ENCODE measurements at places on chromosomes 3 and 15.
A peak's percentile ranks its signal among the peaks of the same experiment; 100 is the strongest.

DNA sequence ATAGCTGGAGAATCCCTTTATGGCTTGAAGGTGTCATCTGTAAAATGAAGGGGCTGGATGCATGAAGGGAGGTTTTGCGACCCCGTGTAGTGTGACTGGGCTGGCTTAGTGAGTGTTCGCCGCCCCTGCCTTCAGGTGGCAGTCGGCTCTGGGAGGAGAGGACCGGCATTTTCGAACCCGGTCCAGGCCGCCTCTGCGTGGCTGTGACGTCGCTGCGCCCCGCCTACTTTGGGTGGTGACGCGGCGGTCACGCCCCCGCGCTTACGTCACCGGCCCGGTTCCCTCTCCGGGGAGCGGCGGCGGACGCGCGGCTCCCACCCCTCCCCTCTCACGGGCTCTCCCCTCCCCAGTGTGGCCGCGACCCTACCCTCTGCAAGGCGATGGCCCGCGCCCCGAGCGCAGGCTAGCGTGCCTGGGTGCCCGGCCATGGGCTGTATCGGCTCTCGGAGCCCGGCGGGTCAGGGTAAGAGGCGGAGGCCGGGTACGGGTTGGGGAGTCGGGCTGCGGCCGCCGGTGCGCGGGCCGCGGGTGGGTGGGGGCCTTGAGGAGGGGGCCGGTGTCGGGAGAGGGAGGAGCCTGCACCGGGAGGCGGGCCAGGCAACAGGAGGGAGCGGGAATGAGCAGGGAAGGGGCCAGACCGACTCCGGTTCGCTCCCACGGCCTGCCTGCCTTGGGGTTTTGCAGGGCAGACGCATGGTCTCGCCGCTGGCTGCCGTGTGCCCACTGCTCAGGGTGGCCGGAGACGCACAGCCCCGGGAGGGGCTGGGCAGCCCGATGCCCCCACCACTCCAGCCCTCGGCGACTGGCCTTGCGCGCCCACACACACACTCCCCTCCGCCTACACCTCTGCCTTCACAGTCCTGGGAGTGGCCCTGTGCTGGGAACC is 1.5 kb upstream of the FAM131A start:
- DNase-seq: peak; percentile 38

- DNase-seq: no peak
These were observed 136.4 kb upstream of the IL12A start for GRCh38 chr3:159852266-159852665.

DNA sequence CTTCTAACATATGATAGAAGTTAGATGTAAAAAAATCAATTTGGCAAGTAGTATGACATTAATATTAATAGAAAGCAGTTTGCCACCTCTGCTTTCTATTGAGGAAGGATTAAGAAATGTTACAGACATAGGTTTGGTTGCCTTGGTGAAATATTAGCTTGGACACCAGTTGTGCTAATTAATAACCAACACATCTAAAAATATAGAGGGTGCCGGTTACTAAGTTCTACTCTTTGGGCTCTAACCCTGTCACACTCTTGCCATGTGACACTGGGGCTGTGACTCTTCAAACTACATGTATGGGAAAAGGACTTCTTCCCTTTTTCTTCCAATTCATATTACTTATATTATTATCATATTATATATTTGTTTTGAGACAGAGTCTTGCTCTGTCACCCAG is 64.4 kb downstream of the TRIM71 start:
- no peak for DNase-seq

DNA sequence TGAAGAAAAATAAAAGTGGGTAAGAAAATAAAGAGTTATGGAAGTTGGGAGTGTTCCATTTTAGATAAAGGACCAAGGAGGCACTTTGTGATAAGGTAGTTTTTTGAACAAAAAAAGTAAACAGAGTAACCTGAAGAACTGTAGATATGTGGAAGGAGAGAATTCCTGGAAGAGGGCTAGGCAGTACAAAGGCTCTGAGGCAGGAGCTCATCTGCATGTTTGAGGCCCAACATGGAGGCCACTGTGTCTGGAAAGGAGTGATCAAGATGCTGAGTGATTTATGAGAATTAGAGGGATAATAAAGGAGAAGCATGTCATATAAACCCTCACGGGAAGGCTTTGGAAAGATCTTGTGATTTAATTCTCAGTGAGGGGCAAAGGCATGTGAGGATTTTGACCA is 126.5 kb downstream of the DTWD1 start:
- no peak for DNase-seq

GRCh38 chr3:8500989-8501370 is 643 bp upstream of the LMCD1 start:
- DNase-seq: no peak

DNA sequence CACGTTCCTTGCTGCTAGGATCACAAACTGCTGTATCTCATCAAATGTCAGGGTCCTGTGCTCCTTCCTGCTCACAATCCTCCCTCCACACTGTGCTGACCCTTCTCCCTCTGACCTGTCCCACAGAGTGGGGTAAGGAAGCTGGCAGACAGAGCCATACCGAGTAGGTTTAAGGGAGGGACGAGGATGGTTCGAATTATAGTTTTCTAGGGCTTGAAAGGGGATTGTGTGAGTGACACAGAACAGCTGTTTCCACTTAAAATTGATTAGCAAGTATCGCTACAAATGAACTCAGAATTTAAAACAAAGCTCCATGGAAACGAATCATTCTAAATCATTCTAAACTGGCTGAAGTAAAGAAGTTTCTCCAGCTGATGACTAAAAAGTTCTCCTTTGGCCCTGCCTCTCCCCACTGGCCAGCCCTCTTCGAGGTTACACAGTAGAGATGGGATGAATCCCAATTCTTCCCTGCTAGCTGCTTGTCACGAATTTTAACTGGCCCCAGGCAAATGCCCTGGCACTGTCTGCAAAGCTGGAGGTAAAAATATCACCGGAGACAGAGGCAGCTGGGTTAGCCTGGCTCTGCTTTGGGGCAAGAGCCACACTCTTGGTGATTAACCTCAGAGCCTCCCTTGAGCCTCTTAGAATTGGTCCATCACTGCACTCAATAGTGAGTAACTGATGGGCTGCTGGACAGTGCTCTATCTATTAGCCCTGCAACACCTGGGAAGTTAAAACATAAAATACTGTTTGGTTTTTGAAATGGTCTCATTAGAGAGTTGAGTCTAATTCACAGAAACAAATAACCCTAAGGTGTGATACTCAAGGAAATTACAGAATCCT is 194.9 kb downstream of the CHST2 start:
- DNase-seq: no peak

DNA sequence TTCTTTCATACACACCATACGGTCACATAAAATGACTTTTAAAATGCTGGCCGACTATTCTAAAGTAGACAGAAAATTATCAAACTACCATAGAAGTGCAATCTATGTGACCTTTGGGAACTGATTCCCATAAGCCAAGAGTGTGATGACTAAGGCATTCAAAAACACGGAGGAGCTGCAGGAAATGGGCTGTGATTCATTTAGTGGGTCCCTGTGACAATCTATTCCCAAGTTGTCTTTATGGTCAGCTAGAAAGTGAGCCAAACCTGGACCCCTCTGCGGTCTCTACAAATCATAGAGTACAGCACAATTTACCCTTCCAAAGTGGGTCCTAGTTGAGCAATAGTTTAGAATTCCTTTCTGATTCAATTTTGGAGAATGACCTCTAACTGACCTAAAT is 251.5 kb upstream of the CBLB start:
- DNase-seq: no peak

DNA sequence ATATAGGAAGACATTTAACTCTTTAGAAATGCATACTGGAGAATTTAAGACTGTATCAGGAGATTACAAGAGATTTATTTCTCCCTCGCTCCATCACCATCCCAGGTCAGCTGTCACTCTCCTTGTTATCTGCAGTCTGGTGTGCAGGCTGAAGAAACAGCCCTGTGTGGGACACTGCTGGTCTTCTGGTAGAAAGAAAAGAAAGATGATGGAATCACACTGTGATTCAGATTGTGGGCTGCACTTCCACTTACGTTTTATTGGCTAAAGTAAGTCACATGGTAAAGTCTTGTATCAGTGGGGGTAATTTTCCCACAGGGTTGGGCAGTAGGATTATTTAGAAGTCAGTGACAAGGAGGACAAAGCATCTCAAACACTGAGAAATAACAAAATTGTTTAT is 18.1 kb upstream of the ATP1B3 start:
- no peak for DNase-seq

DNA sequence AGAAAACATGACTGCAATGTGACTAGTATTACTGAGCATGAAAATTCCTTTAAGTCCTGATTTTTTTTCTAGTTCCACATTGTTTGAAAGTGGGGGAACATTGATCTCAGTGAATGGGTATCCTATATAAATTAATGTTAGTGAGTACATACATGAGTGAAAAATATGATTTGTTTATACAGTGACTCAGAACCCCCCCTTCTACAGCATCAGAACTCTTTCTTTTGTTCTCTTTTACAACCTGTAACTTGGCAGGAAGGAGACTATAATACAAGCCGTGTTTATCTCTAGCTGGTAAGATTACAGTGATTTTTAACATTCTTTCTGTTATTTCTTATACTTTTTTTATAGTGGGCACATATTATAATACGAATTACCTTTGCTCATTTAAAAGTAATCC is 384.7 kb downstream of the PDCD6IP start:
- no peak for DNase-seq

DNA sequence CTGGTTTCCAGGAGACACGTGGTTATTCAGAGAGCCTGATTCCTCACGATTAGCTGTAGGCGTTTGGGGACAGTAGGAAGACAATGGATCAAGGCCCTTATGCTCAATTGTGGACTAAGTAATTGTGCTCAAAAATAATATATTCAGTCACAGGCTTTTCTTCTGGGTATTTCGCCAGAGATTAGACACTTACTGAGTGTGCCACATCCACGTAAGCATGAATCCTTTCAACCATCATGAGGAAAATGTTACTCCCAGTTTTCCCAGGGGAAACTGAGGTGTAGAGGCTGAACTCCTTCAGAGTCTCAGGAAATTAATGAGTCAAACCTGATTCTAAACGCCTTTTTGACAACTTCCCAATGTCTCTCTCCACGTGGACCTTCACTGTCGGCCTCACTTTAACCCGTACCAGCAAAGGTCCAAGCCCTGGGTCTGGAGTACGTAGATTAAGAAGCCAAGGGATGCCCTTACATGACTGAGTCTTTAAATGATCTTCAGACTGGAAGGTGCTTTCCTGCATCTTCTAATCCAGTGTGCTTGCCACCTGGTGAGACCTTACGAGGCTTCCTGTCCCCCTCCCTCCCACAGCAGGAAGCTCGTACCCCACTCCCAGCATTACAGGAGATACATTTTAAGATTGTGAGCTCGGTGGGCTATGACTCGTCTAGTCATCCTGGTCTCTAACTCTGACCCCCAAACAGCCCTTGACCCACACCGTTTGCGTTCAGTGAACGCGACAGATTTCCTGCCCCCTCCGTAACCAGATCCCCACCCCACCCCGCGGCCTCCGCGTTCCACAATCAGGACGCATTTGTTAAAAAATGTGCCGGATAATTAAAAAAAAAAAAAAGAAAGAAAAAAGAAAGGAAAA is 1.7 kb downstream of the PKM start:
- no peak for DNase-seq

GRCh38 chr3:71361334-71361890 is 222.1 kb downstream of the FOXP1 start:
- DNase-seq: no peak

DNA sequence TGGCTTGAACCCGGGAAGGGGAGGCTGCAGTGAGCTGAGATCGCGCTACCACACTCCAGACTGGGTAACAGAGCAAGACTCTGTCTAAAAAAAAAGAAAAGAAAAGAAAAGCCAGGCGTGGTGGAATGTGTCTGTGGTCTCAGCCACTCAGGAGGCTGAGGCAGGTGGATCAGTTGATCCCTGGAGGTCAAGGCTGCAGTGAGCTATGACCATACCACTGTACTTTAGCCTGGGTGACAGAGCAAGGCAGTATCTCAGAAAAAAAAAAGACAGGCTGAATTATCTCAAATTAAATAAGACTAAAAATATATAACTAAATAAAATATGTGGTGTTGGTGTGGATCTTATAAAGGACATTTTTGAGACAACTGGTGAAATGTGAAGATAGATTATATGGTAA is 20.6 kb downstream of the SMARCC1 start:
- DNase-seq: no peak

DNA sequence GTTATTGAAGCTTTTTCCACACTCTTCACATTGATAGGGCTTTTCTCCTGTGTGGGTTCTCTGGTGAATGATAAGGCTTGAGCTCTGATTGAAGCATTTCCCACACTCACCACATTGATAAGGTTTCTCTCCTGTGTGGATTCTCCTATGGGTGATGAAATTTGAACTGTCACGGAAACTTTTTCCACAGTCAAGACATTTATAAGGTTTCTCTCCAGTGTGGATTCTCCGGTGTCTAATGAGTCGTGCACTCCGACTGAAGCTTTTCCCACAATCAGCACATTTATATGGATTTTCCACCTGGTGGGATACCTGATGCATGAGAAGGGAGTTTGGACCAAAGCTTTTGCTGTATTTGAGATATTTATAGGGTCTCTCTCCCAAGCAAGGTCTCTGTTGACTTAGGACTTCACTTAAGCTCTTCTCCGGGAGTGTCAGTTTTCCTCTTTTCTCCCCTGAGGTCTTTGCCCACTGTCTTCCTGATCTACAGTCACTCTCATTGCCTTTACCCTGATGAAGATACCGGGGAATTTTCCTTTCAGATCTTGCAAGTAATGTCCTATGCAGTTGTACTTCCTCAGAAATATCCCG is 9.4 kb downstream of the ZSCAN29 start:
- no peak for DNase-seq

DNA sequence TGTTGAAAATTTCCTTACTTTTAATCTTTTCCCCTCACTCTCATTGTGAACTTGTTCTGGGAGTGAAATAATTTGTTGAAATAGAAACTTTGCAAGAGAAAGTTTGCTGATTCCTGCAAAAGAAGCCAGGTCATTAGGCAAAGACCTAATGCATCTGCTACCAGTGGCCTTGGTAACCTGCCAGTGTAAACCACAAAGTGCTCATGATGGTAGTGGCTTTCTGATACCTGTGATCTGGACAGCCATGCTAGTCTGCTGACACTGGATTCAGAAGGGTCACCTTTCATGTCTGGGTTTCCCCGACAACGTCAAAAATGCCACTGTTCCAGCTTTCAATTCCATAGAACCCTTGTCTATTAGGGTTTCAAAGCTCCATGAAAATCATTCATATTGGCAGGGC is 123.7 kb upstream of the MCTP2 start:
- no peak for DNase-seq

DNA sequence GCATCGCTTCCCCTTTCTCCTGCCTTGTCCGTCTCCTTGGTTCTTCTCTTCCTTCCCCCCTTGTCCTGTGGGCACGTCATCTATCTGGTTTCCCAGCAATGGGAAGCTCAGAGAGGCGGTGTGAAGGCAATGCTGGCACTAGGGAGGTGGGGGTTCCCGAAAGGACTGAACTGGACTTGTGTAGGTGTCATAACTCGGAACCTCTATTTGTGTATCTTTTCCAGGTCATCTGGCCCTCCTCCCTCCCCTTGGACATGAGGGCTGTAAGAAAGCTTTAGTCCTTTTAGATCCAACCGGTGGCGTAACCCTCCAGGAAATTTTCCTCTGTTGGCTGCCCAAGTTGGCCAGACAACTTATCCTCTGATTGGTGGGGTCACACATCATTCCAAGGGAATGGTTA is 231.5 kb upstream of the TLE3 start:
- no peak for DNase-seq
